ENCODE measurements at places on chromosomes 4 and X. TPM values are rescaled to one million over a fixed set of nuclear protein-coding genes. Genes with fewer than 3 reads are reported as not detected.

Gene TMSB15A
- not detected for total RNA-seq

Gene STPG2
- 0.19 TPM for total RNA-seq

Gene FAM47A
- total RNA-seq = not detected

Gene EFHC2
- 4.3 TPM for total RNA-seq

Gene PLS3
- 50.3 TPM for total RNA-seq
